Urothelium cell line (cell line): ENCODE measurements at places on chromosomes 2 and 18.
A peak's percentile ranks its signal among the peaks of the same experiment; 100 is the strongest.

DNA sequence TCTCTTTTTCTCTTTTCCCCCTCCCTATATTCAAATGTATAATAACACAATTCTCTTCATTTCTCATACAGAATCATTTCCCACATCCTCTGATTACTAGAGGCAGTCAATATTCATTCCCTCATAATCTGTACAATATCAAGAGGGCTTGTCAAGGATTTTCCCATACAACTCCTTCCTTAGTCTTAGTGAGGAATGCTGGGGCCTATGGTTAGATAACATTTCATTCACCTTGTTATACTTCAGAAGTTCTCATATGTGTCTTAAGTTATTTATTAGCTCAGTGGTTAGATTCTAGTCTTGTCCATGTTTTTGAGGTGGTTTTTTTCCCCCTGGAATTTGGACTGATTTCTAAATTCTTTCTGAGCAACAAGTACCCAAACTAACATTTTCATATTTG lies 289.5 kb downstream of the PDE11A start:
- no peak for DNase-seq

DNA sequence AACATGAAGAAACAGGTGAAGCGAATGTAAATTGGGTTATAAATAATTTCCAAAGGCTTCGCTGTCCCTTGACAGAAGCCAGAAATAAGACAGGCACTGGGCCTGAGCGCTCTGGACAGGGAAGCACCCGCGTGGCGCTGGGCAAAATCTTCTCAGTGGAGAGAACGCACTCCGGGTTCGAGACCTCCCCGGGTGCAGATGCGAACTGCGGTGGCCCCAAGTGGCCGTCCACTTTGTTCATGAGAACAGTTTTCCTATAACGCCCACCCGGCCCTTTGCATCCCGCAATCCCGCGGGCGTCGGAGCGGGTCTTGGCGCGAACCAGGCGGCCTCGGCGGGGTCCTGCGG lies 651 bp upstream of the DPYSL5 start:
- no peak for DNase-seq

DNA sequence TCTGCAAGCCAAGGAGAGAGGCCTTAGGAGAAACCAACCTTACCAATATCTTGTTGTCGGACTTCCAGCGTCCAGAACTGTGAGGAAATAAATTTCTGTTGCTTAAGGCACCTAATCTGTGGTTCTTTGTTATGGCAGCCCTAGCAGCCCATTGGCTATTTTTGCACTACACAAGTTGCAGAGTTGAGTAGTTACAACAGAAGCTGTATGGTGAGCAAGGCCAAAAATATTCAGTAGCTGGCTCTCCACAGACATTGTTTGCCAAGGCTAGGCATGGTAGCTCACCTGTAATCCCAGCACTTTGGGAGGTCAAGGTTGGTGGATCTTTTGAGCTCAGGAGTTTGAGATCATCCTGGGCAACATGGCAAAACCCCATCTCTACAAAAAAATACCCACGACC lies 27.1 kb upstream of the SCYGR1 start:
- no peak for DNase-seq

- DNase-seq: no peak
Measured at GRCh38 chr2:217909156-217909820, 93.5 kb downstream of the TNS1 start.

GRCh38 chr2:3478846-3479385 lies 40.4 kb downstream of the ADI1 start:
- DNase-seq: no peak

DNA sequence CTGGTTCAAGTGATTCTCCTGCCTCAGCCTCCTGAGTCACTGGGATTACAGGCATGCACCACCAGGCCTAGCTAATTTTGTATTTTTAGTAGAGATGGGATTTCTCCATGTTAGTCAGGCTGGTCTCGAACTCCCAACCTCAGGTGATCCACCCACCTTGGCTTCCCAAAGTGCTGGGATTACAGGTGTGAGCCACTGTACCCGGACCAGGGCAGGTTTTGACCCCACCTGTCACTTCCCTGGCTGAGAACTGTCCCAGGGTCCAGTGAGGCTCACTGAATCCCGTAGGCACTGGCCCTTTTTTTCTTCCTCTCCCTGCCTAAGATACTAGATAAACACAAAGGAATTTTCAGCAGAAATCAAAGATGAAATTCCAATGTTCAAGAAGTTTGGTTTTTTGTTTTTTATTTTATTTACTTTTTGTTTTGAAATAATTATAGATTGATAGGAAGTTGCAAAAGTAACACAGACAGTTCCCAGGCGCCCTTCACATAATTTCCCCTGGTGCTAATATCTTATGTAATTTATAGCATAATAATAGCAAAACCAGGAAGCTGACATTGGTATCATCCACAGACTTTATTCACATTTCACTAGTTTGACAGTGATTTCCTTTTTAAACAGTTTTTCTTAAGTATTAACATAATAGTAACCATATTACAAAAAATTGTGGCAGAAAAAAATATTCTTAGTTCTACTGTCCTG lies 52.4 kb upstream of the B3GNT7 start:
- no peak for DNase-seq

GRCh38 chr2:28437918-28438317 lies 45.3 kb downstream of the FOSL2 start:
- no peak for DNase-seq

- DNase-seq: no peak
Measured at GRCh38 chr18:13265008-13265910, 46.7 kb downstream of the LDLRAD4 start.

DNA sequence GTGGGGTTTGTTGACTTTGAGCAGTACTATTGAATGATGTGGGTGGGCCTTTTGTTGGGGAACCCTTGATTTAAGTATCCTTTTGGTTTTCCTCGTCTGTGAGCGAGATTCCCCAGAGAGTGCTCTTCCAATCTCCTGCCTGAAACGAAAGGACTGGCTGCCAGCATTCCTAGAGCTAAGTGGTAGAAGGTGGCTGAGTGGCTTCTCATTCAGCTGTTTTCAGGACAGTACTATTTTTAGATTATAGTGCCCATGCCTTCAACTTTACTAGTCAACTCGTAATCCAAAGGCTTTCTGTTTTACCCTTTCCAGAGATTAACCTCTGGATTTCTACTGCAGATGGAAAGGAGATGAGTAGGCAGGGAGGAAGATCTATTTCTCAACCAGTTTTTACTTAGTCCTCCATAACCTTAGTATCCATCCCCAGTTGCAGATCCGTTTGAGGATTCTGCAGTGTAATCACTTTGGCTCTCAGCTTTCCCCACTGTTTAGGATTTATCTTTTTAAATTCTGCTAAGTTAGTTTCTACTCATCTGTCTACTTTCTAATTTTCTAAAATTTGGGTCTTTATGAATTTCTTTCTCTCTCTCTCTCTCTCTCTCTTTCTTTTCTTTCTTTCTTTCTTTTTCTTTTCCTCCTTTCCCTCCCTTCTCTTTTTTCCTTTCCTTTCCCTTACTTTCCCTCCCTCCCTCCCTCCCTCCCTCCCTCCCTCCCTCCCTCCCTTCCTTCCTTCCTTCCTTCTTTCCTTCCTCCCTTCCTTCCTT lies 9.2 kb downstream of the SLC4A1AP start:
- DNase-seq: no peak

- peak; percentile 55 for DNase-seq
Measured at GRCh38 chr2:213229814-213230213, 54.5 kb upstream of the SPAG16 start.

DNA sequence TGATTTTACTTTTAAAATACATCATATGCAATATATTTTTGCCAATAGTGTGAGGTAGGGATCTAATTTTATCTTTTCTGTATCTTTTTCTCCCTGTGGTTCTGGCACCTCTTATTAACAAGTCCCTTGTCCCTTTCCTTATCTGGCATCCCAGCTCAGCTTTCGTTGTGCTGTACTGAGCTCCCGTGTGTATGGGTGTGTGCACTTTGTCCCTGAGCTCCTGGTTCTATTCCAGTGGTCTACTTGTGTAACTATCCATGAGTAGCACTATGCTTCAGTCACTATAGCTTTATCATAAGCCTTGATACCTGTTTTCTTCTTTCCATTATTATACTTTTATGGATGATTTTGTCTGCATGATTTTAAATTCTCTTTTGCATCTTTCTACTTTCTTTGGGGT lies 401.4 kb upstream of the POU3F3 start:
- no peak for DNase-seq

- DNase-seq: peak; percentile 12
Measured at GRCh38 chr18:28175150-28175929, 1.6 kb downstream of the CDH2 start.

DNA sequence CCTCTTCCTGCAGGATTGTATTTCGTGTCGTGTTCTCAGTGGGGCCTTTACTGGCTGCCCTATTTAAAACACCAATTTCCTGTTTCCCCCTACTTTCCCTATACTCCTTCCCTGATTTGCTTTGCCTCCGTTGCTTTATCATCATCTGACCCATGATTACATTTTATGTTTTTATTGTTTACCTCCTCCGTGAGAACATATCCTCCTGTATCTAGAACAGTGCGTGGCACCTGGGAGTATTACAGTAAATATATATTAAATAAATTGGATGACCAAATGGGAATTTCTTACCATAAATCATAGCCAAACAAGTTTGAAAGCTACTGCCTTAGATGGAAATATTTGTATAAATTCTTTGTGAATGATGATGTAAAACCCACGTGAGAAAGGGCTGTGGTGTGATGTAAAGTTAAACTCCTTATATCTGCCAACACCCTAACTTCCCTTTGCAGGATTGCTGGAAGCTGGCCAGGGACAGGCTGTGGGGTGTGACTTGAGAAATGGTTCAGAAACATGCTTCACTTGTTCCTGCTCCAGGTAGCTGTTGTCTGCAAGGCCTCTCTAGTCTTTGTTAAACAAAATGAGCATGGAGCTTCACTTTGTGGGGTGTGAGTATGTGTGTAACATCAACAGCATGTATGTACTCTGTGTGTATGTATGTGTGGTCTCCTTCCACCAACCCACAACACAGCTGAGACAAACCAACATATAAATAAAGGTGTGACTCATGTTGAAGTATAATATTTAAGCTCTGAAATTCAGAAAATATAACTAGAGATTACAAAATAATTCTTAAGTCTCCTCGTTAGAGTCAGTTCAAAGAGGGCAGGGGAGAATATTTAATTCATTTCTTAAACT lies 40.3 kb downstream of the LHCGR start:
- no peak for DNase-seq

DNA sequence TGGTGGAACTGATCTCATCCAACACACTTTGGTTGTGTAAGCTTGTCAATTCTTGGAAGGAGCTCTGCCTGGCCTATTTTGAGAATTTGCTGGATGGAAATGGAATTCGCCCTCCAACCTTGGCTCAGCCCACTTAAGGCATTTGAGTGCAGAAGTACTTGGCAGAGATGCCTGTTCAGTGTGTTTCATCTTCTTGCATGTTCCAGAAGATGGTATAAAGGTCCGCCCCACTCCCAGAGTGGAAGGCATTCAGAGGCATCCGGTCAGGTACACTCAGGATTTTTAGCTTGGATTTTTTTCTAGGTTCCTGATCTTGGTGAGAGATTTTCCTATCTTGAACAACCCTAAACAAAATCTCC lies 61.3 kb upstream of the TXNDC2 start:
- DNase-seq: no peak

DNA sequence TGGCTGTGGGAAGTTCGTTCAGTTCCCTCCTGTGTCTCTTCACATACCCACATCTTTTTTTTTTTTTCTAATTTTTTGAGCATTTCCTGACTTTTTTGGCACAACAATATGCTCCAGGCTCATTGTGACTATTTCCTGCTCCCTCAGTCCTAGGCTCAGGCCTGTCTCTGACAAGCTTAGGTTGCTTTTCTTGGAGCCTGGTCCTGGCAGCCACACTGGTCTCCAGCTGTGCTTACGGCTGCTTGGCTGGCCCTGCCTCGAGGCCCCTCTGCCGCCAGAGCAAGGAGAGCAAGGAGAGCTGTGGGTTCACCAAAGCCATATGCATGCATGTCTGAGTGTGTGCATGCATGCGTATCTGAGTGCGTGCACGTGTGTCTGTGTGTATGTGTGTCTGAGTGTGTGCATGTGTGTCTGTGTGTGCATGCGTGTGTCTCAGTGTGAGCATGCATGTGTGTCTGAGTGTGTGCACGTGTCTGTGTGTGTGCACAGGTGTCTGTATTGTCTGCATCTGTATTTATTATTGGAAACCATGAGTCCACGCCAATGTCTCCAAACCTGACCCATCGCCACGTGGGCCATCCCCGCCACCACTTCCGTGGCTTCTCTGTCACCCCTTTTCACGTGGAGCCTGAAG lies 766.1 kb upstream of the SALL3 start:
- DNase-seq: no peak

- DNase-seq: no peak
Measured at GRCh38 chr2:206535260-206535986, 92.1 kb downstream of the ADAM23 start.

DNA sequence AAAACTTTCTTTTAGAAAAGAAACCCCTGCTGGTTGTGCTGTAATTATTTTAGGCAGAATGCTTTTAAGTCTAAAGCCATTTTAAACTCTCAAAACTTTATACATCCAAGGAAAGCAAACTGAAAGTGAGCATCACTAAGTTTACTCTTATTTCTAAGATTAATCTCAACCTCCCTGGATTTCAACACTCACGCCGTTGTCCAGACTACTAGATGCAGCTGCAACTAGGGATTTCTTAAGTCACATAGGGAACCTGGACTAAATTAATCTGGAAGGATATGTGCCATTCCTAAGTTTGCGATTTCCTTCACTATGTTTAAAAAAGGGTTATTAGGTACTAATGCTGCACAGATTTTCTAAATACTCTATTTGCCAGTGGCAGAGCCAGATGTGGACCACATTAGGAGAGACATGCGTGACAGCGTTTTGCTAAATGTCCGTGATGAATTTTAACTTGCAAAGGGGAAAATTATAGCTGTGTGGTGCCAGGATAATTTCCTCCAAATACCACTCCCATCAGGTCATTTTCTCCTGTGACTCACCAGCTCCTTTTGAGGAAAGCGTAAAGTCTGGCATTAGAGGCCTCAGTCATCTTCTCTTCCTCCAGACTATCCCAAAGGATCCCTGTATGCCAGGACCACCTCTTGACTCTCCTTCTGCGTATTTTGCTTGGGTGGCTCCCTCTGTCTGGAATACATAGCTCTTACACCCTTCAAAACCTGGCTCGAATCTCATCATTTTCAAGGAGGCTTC lies 143.7 kb downstream of the ATL2 start:
- peak; percentile 58 for DNase-seq

- DNase-seq: no peak
Measured at GRCh38 chr2:172489681-172490080, 62.3 kb downstream of the ITGA6 start.

- no peak for DNase-seq
Measured at GRCh38 chr18:57561261-57561660, 25.2 kb downstream of the FECH start.

DNA sequence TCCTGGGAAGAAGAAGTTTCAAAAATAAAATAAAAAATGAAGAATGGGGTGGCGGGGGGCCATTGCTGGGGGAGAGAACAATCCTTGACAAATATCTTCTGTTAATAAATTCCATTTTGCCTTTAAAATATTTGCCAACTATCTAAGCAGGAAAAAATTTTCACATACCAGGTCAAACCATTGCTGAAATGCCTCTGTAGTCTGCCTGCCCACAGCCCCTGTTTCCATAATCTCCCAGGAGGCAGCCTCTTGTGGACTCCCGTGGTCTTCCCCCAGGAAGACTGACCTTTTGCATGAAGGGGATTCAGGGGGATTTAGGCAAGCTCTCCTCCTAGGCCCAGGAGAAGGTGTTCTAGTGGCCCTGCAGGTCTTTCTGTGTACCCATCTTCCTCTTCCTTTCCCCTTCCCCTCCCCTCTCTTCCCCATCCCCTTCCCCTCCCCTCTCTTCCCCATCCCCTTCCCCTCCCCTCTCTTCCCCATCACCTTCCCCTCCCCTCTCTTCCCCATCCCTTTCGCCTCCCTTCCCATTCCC lies 61.0 kb downstream of the RPL37A start:
- no peak for DNase-seq
